Hematopoietic multipotent progenitor cell (in vitro differentiated cells): ENCODE measurements at places on chromosomes 1 and 21.

GRCh38 chr1:246318622-246319021, 188.5 kb downstream of the SMYD3 start:
- no peak for DNase-seq

GRCh38 chr1:245091171-245091621, 63.6 kb upstream of the KIF26B start:
- no peak for DNase-seq

DNA sequence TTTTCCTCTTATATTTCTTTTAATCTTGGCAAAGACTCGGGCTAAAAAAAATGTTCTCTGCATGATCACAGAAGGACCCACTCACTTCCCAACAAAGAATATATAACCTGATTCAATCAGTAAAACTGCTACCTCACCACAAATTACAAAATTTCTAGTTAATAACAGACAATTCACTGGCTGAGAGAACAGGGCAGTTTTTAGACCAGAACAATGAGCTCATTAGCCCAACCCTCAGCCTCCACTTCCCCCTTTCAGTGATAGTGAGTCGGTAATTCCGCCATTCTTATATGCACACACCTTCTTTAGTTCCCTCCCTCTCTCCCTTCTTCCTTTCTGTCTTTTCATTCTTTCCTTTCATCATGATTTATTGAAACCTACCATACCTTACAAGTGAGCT, 8.9 kb downstream of the SIPA1L2 start:
- no peak for DNase-seq

- no peak for DNase-seq
Observed at GRCh38 chr1:97074771-97075170, 353.2 kb downstream of the PTBP2 start.

DNA sequence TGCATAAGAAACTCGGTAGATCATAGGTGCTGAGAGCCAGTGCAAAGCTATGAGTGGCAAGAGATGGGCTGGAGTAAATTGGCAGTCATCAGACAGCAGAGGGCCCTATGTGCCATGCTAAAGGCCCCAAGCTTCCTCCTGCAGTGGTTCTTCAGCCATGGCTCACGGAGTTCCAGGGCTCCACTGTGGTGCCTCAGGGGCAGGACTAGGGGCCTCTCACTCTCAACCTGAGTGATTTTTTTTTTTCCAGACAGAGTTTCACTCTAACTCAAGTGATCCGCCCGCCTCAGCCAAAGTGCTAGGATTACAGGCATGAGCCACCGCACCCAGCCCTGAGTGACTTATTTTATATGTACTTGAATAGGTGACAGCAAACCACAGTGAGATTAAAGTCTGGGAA, 10.4 kb upstream of the GJA8 start:
- peak; percentile 33 for DNase-seq

DNA sequence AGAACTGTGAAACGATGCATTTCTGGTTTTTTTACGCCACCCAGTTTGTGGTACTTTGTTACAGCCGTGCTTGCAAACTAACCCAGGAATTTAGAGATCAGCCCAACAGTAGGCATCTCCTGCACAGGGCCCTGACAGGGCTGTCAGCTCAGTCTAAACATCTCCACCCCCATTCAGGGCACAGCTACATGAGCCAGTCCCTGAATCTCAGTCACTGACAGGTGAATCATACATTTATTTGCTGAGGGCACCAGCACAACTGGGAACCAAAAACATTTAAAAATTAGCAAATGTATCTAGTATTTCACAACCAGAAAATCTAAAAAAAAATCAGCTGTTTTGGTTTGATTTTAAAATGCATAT, 30.7 kb downstream of the PRDX6 start:
- no peak for DNase-seq

DNA sequence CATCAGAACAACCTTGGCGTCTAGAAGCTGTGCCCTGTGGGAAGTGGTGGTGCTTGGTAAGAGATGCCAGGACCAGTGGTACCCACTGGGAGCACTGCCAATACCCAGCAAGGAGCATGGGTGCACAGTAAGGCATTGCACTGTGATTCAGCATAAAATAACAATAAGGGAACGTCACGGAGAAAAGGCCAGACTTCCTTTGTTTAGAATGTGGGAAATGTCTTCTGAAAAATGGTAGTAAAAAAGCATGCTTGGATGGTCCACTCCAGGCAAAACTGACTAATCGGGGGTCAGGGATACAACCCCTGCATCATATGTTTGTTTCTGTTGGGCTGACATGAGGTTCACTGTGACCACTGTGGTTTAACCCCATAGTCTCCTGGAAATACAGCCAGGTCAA, 14.7 kb downstream of the METTL18 start:
- DNase-seq, result no peak

GRCh38 chr1:22132517-22133235, 10.2 kb downstream of the WNT4 start:
- no peak for DNase-seq

DNA sequence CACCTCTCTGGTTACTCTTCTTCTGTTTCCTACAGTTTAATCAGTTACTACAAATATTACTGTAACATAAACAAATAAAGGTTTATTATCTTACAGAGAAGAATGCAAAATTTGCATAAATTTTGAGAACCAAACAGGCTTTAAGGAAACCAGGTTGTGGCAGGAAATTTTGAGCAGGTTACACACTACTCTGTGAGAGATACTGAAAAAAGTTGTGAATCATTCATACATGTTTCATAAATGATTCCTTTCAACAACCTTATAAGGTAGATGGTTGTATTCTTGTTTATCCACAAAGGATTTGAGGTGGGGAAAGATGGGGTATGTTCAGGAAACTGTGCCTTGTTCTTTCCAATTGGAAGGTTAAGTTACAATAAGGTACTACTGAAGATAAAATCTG, 58.6 kb downstream of the MAST2 start:
- DNase-seq, result no peak
